ENCODE measurements at places on chromosomes 16 and 17.

DNA sequence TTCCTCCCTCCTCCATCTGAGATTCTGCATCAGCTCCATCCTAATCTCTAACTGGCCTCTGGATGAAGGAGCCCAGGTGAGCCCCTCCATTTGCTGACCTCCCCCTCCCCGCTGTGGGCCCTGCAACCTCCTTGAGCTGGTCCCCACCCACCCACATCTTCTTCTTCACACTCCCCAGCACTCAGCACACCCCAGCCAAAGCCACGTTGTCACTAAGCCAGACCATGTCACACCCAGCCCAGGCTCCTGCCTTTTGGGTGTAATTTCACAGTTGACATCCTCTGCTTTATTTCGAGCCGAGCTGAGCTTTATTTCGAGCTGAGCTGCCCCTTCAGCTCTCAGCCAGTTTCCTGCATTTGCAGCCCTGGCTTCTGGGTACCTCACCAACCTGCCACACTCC is 282.7 kb upstream of the TNRC6C start:
- no peak for DNase-seq

DNA sequence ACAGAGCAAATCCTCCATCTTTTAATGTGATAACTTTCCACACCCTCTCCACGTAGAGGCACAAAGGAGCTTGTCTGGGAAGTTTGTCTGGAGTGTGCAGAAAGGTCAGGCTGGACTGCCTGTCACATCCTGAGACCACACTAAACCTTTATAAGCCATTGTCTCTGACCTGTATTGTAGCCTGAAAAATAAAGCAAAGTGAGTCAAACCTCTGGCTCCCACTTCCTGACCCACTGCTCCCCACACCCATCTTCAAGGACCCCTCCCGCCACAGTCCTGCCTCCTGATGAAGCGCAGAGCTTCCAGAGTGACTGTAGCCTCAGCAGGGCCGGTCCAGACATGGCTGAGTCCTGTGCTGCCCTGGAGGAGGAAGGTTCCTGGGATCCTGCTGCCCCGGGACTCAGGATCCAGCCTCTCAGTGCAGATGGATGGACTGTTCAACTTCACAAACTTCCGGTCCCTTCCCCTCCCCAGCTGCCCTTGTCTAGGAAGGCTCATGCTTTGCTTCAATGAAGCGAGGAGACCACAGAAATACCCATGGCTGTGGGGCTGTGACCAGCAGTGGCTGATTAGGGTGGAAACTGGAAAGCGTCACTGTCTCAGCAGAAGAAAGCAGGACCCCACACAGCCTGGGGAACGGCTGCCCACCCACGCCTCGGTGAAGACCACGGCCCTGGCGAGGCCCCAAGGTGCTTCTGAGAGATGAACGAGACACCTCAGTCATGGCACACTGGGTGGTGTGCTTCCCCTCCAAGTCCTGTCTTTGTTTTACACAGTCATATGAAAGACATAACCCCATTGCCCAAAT is 30.9 kb upstream of the CLEC18B start:
- no peak for DNase-seq

DNA sequence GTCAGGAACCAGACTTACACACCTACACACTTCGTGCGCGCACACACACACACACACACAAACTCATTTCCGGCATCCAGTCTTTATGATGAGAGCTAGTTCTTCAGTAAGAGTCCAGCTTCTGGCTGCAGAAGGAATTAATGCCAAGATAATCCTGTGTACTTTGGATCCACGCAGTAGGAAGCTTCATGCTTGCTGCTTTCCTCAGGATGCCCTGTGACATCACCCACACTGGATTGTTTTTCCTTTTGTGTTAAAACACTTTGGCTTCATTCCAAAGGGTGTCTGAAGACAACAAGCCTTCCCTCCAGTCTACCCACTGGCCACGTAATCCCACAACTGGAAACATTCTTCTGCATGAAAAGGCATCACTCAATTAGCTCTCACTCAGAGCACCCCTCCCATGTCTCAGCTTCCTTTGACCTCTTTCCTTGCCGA is 35.4 kb downstream of the KCNJ16 start:
- no peak for DNase-seq

DNA sequence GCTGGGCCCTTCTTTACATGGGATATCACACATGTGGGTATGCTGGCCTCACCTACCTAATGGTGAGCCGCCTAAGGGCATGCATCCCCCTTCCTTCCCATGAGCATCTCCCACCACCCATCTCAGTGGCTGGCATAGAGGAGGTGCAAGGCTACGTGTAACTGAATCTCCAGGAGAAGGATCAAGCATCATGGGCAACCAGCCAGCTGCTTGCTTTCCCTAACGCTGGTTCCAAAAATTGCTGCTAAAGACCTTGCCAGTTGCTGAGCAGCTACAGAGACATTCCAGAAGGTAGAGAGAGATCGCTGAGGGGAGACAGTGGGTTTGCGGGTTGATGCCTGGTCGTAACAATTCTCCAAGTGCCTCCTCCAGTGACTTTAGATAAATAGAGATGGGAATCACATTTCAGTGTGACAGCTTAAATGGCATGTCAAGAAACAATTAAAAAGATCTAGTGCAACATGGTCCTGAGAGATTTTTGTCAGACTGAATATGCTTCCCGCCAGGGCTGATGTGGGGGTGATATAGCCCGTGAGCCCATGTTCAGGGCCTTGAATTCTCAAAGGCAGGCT is 378.4 kb upstream of the CDH5 start:
- DNase-seq: no peak

- no peak for DNase-seq
Measured at GRCh38 chr17:40356990-40357881, 7.3 kb downstream of the GJD3 start.

DNA sequence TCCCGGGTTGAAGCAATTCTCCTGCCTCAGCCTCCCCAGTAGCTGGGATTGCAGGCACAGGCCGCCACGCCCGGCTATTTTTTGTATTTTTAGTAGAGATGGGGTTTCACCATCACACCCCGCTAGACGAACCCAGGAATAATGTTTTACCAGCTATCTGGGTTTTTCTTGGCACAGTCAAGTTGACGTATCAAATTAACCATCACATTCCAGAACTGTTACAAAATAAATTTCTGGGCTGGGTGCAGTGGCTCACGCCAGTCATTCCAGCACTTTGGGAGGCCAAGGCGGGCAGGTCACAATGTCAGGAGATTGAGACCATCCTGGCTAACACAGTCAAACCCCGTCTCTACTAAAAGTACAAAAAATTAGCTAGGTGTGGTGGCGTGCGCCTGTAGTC is 501.2 kb downstream of the SHISA9 start:
- no peak for DNase-seq

DNA sequence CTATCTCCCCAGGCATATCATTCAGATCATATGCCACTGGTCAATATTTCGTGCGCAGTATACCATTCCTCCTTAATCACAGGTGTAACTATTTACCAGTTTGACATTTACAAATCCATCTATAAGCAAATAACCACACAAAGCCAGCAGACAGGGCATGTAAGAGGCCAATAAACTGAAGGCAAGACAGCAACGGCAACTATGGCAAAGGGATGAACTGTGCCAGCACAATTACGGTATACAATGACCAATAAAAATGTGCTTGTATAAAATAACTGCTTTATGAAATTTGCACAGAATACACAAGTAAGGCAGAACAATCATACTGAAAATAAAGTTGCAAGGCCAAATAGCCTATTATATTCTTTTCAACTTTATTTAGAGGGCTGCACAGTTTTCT is 9.2 kb downstream of the NETO2 start:
- no peak for DNase-seq

GRCh38 chr17:28466001-28466400 is 7.4 kb upstream of the SLC13A2 start:
- no peak for DNase-seq

DNA sequence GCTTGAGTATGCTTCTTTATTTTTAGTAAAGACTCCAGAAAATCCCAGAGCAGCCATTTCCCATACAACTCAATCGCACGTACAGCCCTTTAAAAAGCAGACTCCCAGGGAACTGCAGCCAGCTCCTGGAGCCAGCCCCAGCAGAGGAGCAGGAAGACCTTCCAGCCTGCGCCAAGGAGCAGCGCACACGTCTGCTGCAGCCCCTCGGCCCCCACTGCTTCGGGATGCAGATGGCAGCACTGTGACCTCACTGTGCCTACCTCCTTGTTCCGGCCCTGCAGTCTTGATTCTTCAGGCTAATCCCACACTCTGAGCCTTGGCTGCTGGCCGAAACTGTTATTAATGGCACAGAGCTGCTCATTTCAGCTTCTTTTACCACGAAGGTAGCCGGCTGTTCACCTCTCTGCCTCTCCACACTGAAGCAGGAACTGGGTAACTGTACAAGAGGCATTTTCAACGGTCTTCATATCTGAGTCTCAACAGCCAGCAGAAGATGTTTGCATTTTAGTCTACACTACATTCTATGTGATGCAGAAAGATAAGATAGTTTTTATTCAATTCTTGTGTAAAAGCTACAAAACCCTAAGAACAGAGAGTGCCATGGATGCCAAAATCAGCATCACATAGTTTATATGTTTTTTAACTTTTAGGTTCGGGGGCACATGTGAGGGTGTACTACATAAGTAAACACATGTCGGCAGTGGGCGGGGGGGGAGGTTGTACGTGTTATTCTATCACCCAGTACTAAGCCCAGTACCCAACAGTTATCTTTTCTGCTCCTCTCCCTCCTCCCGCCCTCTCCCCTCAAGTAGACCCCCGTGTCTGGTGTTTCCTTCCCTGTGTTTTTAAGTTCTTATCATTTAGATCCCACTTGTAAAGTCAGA is 130.9 kb downstream of the ANKRD11 start:
- DNase-seq: no peak

DNA sequence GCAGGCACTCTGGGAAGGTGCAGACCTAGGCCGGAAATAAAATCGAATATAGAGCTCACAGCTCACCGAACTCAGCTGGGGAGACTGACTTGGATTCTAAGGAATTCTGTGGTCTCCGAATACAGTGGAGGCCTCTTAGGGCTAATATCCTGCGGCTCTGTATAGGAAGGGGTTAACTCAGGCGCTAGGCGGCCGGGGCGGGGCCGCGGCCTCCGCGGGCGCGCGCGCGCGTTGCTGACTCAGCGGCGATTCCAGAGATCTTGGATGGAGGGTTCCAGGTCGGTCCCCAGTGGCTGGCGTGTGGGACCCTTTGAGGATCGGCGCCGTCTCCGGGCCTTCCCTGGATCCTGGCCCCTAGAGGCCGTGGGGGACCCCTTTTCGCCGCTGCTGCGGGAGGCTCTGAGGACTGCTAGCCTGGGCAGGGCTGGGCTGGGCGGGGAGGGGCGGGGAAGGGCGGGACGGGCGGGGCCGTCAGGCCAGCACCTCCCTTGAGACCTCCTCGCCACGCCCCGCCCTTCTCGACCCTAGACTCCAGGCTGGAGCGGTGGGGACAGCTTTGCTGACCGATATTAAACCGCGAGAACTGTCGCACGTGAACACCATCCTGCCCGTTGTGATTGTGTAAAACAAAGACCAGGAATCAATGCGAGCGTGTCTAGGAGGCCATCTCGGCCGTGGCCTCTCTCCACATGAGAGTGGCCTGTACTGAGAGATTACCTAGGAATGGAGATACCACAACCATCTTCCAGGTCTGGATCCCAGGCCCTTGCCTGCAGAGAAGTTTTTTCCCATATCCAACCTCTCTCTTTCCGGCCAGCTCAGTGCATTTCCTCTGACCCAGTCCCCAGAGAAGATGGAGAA is 1.4 kb upstream of the PLEKHH3 start:
- no peak for DNase-seq

GRCh38 chr17:7712111-7712771 is 5.3 kb upstream of the DNAH2 start:
- no peak for DNase-seq

DNA sequence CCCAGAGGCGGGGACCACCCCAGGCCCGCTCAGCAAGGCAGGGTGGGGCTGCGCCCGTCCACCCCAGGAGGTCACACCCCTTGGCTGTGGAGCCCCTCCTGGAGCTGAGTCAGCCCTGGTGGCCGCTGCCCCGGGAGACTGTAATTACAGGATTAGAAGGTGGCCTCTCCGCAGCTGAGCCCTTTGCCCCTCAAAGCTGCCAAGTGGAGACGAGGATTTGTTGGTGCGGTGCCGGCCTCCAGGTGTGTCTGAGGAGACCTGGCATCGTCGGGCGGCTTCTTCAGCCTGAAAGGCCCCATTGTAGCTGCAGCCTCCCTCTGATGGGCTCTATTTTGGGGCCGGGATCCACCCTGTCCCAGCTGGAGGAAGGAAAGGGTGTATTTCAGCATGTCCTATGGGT is 22.7 kb upstream of the SPNS2 start:
- no peak for DNase-seq

GRCh38 chr16:52257534-52257933 is 289.4 kb downstream of the TOX3 start:
- no peak for DNase-seq

- DNase-seq: no peak
Measured at GRCh38 chr17:48992444-48992843, 4.7 kb upstream of the IGF2BP1 start.

DNA sequence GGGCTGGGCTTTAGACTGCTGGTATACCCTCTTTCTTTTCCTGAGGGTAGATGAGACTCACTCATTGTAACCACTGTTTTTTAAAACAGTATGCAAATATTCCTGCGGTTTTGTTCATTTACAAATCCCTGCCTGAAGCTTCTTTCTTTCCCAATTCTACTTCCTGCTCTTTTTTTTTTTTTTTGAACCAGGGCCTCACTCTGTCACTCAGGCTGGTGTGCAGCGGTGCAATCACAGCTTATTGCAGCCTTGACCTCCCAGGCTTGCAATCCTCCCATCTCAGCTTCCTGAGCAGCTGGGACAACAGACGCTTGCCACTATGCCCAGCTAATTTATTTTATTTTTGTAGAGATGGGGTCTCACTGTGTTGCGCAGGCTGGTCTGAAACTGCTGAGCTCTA is 8.0 kb upstream of the SULT1A1 start:
- no peak for DNase-seq

DNA sequence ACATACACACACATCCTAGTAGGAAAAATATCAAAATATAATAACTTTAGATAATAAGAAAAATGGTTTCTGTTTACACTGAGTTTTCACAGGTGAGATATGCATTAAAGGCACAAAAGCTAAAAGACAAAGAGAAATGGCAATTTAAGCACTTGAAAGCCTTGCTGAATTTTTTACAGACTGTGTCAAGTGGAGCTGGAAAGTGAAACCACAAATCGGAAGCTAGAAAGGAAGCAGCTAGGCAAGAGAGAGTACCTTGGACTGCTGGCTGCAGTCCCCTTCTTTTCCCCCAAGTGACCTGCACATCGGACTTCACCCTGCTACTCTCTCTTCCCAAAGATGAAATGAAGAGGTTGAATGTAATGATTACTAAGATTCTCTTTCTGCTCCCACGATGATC is 135.1 kb downstream of the CDH13 start:
- DNase-seq: no peak

GRCh38 chr17:79977708-79978547 is 57.7 kb downstream of the TBC1D16 start:
- DNase-seq: no peak

- DNase-seq: no peak
Measured at GRCh38 chr16:3761375-3762106, 44.2 kb upstream of the TRAP1 start.

GRCh38 chr17:57082441-57082840 is 2.6 kb upstream of the AKAP1 start:
- DNase-seq: no peak

GRCh38 chr16:11452746-11453389 is 107.6 kb downstream of the RMI2 start:
- DNase-seq: no peak
